ENCODE measurements at places on chromosomes 2 and 18.

DNA sequence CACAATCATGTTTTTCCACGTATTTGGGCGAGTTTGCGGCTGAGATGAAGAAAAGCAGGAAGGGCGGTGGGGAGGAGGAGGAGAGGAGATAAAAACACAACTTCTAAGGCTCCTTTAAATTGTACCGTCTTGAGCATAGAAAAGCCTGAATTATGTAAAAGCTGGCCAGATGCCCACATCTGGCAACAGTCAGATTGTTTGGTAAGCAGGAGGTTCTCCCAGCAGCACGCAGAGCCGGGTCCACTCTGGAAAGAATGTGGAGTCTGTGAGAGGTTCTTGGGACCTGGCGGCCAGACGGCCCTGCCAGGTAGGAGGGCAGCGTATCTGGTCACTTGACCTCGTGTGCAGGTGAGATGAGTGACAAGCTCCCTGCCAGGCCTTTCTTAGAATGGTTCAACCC, 215.3 kb upstream of the APCDD1 start:
- DNase-seq: no peak

DNA sequence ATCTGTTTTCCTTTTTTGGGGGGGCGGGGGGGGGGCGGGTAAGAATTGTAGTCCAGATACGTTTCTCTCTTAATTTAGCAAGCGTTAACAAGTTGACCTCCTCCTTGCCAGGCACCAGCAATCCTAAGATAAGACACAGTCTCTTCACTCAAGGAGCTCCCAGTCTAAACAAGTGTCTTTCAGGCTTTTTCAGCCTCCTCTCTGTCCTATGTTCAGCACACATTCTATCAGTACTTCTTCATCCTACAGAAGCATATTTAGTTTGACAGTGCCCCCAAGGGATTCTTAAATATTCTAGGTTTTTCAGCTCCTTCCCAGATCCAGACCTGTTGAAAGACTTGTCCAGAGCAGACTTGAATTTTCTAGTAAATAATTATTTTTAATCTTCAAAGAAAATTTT, 2.7 kb downstream of the PPP1CB start:
- no peak for DNase-seq

DNA sequence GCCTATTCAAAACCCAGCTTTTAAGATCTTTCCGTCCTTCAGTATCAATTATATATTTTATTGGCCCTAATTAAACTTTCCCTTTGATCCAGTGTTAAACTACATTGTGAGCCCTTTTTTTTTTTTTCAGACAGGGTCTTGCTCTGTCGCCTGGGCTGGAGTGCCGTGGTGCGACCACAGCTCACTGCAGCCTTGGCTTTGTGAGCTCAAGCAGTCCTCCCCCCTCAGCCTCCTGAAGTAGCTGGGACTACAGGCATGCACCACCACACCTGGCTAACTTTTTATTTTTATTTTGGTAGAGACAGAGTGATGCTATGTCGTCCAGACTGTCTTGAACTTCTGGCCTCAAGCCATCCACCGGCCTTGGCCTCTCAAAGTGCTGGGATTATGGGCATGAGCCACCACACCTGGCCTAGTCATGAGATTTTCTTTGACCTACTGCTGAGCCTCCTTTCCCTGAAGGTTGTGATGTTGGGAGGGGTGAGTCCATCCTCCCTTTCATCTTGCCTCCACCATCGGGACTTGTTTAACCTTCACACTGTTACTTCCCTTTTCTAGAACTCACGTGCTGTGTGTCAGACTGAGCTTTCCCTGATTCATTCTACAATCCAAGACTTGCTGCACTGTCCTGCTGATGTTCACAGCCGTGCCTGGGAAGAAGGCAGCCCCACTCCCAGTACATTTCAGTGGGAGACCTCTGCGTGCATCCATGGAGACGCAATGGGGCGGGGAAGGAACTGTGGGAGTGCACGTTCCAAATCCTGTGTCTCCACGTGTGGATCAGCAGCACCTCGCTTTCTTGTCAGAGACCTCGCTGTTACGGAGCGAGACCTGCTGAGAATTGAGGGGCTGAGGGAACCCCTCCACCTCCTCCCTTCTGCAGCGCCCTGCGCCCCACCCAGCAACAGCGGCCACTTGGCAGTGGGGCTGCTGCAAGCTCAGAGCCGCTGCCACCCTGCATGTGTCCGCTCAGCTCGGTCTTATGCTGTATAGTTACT, 10.8 kb downstream of the OXER1 start:
- DNase-seq: no peak

GRCh38 chr2:176079831-176080539, 3.8 kb downstream of the EVX2 start:
- no peak for DNase-seq

DNA sequence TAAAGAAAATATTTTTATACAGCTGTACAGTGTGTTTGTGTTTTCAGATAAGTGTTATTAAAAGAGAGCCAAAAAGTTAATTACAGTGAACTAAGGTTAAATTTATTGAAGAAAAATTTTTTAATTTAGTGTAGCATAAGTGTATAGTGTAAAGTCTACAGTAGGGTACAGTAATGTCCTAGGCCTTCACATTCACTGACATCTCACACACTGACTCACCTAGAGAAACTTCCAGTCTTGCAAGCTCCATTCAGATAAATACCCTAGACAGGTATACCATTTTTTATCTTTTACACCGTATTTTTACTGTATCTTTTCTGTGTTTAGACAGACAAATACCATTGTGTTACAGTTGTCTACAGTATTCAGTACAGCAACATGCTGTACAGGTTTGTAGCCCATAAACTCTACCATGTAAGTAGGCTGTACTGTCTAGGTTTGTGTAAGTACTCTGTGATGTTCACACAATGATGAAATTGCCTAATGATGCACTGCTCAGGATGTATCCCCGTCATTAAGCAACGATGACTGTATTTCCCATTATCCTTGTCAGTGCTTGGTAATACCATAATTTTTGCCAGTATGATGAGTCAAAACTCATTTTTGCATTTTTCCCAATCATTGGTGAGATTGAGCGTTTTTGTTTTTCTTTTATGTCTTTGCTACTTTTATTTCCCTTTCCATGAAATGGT, 48.2 kb upstream of the B3GNT2 start:
- DNase-seq: no peak

DNA sequence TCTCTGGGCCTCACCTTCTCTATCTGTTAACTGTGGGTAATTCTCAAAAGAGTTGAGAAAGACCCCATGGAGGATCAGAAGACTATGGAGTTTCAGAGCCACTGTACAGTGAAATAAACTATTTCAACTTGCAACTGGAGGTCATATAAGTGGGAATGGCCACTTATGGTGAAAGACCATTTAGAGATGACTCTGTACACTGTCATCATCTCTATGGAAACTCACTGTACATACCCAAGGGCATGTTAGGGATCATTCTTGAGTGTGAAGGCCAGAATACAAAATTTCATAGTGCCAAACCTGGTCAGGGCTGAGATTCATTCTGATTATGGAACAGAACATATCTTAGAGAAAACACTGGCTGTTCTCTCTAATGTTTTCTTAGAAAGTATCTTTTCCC, 149.3 kb downstream of the KLHL14 start:
- DNase-seq: no peak

DNA sequence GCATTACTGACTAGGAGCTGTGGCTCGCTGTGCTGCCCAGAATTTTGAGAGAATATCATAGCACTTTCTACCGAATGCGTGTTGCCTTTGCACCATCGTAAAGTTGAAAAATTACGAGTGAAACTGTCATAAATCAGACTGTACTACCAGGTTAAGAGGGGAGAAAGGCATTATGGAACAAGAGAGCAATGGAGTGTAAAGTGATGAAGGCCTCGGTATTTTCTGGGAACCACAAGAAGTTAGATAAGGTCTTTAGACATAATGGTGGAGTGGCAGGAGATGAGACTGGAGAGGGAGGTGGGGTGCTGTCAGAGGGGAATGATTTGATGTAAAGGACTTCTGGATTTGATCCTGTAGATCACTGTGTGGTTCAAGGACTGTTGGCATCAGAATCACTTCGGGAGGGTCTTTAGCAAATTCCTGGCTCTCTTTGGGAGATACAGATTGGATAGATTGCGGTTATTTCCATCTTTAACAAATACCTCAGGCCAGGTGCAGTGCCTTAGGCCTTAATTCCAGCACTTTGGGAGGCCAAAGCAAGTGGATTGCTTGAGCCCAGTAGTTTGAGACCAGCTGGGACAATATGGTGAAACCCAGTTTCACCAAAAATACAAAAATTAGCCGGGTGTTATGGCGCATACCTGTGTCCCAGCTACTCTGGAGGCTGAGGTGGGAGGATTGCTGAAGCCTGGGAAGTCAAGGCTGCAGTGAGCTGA, 4.9 kb upstream of the ADGRF3 start:
- no peak for DNase-seq

DNA sequence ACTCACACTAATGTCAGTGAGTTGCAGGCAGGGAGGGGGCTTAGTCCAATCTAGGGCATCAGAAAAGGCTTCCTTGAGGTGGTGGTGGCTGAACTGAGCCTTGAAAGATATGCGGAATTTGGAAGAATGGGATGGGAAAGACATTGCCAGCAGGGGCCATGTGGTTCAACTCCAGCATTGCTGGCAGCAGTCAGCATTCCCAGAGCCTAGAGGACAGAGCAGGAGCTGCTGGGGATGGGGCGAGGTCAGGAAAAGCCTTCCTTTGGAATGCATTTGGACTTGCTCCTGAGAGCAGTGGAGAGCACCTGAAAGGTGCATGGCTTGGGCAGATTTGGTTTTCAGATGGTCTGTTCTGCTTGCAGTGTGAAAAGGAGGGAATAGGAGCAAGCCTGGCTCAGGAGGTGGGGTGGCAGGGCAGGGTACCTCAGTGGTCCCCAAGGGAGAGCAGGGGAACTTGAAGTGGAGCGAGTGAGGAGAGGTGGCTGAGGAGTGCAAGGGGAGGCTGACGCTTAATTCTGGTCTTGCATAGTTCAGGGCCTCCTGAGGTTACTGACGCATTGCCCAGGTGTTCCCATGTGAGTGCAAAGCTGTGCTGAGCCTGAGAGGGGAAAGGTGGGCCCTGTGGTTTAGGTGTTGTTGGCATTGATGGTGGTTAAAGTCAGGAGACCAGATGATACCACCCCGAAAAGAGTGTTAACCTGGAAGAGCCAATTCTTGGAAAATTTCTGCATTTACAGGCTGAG, 112.1 kb upstream of the MGAT5 start:
- no peak for DNase-seq

DNA sequence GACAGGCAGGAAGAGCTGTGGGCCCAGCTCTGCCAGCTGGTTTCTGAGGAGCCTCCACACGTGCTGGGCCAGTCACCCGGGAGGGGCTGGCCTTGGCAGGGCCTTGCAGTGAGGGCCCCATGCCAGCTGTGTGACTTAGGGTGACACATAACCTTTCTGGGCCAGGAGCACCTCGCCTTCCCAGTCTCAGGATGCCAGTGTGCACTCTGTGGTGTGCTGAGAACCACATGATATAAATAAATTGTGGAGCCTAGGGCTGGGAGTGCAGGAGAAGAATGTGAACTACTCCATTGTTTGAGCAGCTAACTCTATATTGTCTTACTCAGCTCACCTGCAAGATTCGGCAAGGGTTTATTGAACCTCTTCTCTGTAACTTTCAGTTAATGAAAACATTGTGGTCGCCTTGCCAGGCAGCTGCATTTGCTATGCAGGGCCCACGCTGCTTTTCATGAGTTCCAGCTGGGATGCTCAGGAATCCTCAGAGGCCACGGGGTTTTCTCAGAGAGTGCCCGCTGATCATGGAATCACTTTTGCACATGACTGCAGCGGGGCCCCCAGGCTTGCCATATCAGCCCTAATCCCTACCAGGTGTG, 222.3 kb downstream of the SH3RF3 start:
- DNase-seq: no peak

DNA sequence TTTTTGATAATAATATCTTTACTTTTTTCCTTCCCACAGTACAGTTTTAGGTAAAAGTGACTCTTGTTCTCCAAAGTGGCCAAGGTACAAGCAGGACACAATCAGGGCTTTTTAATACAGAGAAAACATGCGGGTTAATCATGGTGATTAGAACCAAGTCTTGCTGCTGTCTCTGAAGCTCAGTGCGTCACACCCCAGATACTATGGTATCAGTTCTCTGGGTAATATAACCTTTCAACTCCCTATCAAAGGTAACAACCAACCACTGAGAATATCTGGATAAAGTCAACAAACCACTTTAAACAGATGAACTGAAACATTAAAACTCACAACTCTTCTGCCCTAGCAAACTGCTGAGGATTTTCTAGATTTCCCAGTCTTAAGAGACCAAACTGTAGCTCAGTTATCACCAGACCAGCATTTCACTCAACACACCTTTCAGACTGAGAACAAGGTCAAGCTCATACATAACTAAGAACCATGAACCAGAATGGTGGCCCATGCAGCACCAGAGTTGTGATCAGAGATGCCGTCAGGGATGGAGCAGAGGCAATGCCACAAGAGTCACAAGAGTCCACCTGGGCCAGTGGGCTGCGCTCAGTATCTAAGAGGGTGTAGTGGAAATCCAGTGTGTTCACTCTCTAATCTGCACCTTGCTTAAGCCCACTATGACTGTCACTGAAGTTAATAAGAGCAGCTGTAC, 103.0 kb downstream of the UXS1 start:
- DNase-seq: no peak
